ENCODE measurements at places on chromosomes 2 and 18.

GRCh38 chr2:86790676-86791572 lies at the start of gene CD8A:
CD8A (minus strand) TSS chr2:86790913; CDS start chr2:86790825, 88 bp downstream.
- DNase-seq = peak; percentile 87

DNA sequence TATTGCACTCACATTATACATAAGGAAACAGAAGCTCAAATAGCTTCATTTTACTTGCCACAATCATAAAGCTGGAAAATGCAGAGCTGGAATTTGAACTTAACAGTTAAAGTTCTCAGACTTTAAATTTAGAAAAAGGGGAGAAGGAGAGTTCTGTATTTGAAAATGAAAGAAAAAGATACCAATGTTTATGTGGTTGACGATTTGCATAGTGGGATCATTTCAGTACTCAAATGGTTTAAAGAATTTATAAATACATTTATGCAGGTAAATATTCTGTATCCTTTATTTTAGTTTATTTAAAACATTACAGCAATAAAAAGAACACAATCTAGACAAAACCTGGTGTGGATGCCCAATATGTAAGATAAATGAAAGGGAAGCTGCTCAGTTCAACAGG lies 25.5 kb upstream of the STAT4 start:
- no peak for DNase-seq

GRCh38 chr2:230872968-230873660 lies 8.4 kb downstream of the ITM2C start:
- DNase-seq = peak; percentile 54

DNA sequence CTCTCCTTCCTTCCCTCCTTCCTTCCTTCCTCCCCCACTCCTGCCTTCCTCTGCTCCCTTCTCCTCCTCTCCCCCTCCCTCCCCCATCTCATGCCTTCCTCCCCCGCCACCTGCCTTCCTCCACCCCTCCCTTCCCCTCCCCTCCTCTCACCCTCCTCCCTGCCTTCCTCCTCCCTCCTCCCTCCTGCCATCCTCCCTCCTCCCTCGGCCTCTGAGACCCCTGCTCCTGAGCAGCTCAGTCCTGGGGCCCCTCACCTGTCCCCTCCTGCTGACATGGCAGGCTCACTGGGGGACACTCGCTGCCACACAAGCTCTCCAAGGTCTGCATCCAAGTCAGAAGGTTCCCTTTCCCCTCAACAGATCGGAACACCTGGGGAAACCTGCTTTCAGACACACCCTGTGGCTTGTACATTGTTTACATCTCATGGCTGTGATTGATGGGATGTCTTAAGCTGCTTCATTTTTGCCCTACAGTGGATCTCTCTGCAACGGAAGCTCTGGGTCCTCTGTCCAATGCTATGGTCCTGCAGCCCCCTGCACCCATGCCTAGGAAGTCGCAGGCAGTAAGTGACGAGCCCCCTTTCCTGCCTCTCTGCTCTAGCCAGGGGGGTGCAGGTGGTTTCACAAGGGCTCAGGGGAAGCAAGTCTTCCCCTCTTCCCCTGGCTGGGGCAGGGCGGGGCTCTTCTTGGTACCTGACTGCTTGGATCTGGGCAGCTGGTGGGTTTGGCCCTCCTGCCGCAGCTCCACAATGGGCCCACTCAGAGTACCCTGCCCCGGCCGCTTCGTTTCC lies 22.9 kb downstream of the ITGB1BP1 start:
- DNase-seq = no peak

- DNase-seq = no peak
Observed at GRCh38 chr2:52594026-52594425, 1173.6 kb upstream of the CHAC2 start.

DNA sequence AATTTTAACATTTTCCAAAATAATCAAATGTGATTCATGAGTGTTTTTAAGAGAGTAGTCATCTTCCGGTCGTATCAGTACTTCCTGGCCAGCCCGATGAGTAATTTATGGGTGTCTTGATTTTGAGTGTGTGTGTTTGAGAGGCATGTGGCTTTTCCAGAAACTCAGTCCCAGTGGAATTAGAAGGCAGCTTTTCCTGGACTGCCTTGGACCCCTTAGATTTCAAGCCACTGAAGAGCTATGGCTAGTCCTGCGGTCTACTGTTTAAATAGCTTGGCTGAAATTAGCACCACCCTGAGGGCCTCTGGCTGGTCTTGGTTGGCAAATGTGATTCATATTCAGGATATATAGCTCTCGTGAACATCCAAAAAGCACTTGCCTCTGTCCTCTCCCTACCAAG lies 59.4 kb downstream of the HK2 start:
- DNase-seq = peak; percentile 29

DNA sequence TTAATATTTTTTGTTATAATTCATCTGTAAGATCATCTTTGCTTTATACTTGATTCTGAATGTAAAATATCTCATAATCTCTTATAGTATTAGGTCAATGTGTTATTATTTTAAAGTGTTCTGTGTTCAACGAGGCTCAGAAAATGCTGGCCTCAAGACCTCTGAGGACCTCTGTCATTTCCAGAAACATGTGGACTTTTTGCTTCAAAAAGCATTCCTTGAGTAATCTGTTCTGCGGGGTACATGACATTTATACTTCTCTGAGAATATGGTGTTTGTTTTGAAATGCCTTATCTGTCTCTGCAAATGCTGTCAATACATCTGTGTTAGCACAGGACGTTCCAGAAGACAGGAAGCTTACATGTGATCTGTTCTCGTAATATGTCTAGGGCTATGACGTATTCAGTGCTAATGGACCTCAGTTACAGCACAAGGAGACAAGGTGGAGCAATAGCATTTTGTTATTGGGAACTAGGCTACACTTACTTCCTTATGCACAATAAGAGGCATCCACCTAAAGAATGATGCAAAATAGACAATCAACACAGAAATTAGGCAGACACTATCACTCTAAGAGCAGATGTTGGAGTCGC lies 37.6 kb upstream of the IL1RL1 start:
- DNase-seq = no peak

GRCh38 chr2:239636808-239637207 lies 236.0 kb upstream of the HDAC4 start:
- DNase-seq = no peak

GRCh38 chr2:54228945-54229344 lies 27.1 kb downstream of the TSPYL6 start:
- DNase-seq = no peak

- no peak for DNase-seq
Observed at GRCh38 chr18:3046216-3046808, 33.4 kb upstream of the LPIN2 start.

GRCh38 chr2:151906633-151906998 lies 78.4 kb upstream of the ARL5A start:
- no peak for DNase-seq

GRCh38 chr2:66569321-66569851 lies 134.5 kb downstream of the MEIS1 start:
- DNase-seq = no peak

DNA sequence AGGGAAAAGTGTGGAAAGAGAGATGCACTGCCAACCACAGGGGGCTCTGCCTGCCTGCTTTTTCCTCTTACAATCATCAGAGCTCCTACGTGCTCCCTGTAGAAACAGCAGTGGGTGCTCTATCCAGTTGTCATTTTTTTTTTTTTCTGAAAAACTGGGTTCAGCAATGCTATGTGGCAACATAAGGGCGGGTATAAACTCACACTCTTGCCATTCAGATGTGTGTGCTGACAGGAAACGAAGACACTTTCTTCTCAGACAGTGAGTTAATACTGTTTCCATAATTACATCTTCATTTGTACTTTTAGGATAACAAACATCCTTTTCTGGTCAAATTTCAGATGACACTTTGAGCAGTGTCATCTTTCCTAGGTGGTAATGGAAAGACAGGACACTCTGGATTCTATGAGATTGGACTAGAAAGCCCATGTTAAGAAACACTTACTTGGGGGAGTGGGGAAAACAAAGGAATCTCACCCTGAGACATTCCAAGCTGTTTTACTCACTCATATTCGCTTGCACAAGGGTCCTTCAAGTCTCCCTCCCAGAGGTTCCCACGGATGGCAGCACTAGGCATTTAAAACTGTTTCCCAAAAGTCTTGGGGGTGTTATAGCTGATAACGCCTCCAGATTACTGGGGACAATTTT lies 41.3 kb downstream of the CCDC93 start:
- DNase-seq = no peak

DNA sequence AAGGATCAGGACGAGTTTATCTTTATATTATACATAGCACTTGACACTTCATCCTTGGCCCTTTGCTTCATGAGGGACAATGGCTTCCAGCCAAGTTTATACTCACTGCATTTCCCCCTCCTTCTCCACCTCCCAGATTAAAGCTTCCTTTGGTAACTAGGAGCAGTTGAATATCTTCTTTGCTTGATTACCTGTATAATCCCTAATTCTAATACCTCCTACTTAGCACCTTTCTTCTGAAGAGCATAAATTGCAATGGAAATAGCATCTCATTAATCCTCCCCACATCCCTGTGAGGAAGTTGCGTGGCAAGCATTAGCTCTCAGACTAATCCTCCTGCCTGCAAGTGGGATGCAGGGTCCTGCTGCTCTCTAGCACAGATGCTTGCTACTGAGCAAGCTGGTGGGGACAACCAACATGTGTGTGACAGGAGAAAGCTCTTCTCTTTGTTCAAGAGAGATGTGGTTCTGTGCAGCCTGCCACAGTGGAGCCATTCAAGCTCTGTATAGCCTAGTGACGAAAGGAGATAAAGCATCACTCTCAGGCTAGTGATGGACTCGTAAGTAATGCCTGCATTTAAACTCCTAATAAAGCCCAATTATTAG lies 19.1 kb downstream of the KLHL14 start:
- DNase-seq = no peak

GRCh38 chr18:73668051-73668450 lies 479.6 kb downstream of the FBXO15 start:
- no peak for DNase-seq

DNA sequence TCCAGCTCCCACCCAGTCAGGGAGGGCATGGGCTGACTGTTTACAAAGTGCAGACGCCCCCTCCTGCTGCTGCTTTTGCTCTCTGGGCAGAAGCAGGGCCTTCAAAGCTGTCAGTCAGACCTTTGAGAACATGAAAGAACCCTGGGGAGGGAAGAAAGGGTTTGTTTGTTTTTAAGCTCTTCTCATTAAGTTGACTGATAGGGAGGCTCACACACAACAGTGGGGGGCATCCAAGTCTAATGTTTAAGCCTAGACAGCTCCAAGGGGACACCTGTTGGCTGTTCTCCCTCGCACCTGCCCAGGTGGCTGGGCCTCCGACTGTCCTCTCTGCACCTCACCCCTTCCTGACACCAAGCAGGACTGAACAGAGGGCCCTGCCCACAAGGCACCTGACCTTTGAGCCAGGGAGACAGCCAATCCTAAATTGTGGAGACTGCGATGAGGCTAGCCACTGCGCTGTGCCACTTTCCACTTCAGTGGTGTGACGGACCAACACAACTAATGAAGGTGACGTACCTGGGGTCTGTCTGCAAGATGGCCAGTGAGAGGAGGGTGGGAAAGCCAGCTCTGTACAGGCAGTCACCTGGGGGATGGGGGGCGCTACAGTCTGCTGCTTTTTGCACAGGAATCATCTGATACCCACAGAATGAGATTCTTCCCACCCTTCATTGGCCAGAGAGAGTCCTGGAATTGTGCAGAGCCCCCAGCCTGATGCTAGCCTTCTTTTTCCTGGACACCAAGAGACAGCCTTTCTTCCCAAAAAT lies 16.3 kb downstream of the ST6GAL2 start:
- DNase-seq = no peak

DNA sequence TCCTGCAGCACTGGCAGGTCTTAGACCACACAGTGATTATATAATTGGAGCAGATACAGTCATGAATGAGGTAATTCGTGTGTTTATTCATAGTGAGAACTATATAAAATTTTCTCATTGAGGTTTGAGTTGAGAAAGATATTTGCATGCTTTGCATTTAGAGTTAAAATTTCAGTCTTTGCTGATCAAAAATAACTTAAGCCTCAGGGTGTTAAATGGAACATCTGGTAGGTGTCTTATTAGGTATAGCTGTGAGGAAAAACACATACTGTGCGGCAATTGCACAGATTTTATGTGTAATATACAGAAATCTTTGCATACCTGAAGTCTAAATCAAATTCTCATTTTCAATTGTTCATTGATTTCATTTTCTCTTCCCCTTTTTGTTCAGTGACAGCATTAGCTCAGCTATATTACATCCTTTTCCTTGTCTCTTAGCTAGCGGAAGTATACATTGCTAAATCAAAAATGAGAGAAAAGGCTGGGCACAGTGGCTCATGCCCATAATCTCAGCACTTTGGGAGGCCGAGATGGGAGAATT lies 21.2 kb downstream of the GORASP2 start:
- no peak for DNase-seq

GRCh38 chr2:40859617-40860016 lies 407.7 kb upstream of the SLC8A1 start:
- DNase-seq = no peak

- peak; percentile 43 for DNase-seq
Observed at GRCh38 chr2:30197570-30198192, 33.7 kb upstream of the LBH start.

- no peak for DNase-seq
Observed at GRCh38 chr2:223104336-223105132, 52.5 kb downstream of the KCNE4 start.
